ENCODE measurements at places on chromosomes 11 and 22.

DNA sequence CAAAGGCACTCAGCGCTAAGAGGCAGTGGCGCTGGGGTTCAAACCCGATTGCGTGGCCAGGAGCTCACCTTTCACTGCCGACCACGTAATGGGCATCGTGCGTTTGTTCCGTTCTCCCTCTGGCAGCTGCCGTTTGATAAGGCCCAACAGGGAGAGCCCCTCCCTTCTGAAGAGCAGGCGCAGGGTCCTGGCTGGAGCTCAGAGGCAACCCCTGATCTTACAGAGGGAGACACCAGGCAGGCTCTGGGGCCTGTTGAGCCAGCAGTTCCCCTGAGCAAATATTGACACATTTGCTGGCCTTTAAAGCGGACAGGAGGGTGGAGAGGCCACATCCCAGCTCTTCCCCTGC lies 11.7 kb upstream of the C1QTNF6 start:
- no peak for DNase-seq

- DNase-seq: no peak
Observed at GRCh38 chr11:35035894-35036408, 103.0 kb upstream of the CD44 start.

DNA sequence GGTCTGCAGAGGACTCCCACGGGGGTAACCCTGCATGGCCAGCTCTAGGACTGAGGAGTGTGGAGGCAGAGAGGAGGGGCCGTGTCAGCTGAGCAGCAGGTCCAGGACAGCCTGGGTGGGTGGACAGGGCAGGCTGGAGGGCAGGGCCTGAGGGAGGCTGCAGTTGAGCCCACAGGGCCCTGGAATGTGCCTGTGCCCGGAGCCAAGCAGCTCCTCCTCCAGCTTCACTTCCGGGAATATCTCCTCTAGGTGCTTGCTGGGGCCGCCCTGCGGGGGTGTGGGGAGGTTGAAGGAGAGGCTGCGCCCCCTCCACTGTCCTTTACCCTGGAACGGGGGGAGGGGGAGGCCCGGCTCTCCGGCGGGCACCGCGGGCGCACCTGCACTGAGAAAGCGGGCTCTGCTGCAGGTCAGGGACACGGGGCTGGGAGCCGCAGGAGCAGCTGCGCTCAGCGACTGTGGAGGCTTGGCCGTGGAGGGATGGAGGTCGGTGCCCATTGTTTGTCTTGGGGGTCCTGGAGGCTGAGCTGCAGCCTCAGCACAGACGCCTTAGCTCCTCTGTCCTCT lies 1293.2 kb downstream of the BRD1 start:
- no peak for DNase-seq

- DNase-seq: no peak
Observed at GRCh38 chr11:35223371-35223796, 84.4 kb downstream of the CD44 start.

DNA sequence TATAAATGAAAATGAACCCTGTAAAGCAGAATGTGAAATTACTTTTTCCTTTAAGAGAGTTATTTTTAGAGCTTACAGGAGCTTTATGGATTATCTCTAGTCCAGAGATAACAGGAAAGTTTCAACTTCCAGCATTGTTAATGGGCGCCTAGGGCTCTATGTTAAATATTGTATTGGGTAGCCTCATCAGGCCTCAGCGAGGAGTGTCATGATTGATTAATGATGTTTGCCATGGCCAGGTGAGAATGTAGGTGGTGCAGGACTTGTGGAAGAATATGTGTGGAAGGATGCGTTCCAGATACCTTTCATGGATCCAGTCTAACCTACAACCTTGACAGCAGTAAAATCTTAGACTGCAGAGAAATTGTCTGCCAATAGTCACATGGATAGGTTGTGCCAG lies 50.6 kb downstream of the ME3 start:
- no peak for DNase-seq

GRCh38 chr11:97072420-97072819 lies 682.6 kb downstream of the JRKL start:
- DNase-seq: no peak

GRCh38 chr11:2169005-2169378 lies 2.6 kb downstream of the TH start:
- no peak for DNase-seq

GRCh38 chr11:61109671-61110070 lies 7.4 kb downstream of the CD5 start:
- no peak for DNase-seq

- DNase-seq: no peak
Observed at GRCh38 chr11:3232956-3233355, 739 bp upstream of the MRGPRE start.

- peak; percentile 82 for DNase-seq
Observed at GRCh38 chr22:50209893-50210292, 9.1 kb downstream of the SELENOO start.

GRCh38 chr22:37416389-37416788 lies 10.9 kb downstream of the ELFN2 start:
- DNase-seq: no peak

- DNase-seq: no peak
Observed at GRCh38 chr11:115166820-115167219, 337.4 kb downstream of the CADM1 start.

DNA sequence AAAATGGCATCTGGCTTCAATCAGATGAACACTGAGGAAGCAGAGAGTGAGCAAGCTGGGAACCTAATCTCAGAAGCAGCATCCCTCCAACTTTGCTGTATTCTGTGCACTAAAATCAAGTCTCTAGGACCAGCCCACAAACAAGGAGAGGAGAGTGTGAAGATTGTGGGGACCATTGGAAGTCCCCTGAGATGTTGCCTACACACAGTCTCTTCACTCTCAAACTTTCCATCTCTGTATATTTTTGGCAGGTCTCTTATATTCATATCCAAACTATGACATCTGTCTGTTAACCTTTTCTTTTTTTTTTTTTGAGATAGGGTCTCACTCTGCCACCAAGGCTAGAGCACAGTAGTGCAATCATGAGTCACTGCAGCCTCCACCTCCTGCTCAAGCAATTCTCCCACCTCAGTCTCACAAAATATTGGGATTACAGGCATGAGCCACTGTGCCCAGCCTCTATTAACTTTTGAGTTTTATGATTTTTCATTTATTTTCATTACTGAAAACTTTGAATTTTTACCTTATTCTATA lies 1096.4 kb downstream of the TBC1D22A start:
- DNase-seq: no peak

DNA sequence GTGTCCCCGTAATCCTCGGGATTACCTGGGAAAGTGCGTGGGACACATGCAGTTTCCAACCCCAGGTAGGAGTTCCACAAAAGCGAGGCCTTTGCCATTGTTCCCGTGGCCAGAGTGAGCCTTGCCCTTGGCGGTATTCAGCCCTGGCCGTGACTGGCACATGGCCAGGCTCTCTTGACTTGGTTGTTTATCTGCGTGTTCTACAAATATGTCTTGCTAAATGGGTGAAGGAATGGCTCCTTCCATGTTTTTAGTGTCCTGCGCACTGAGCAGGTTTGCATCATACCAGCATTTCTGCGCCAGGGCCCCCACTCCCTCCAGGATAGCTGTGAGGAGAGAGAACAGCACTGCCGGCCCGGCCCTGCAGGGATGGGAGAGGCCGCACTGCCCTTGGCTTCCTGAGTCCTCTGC lies 20.0 kb downstream of the POLR3H start:
- no peak for DNase-seq

DNA sequence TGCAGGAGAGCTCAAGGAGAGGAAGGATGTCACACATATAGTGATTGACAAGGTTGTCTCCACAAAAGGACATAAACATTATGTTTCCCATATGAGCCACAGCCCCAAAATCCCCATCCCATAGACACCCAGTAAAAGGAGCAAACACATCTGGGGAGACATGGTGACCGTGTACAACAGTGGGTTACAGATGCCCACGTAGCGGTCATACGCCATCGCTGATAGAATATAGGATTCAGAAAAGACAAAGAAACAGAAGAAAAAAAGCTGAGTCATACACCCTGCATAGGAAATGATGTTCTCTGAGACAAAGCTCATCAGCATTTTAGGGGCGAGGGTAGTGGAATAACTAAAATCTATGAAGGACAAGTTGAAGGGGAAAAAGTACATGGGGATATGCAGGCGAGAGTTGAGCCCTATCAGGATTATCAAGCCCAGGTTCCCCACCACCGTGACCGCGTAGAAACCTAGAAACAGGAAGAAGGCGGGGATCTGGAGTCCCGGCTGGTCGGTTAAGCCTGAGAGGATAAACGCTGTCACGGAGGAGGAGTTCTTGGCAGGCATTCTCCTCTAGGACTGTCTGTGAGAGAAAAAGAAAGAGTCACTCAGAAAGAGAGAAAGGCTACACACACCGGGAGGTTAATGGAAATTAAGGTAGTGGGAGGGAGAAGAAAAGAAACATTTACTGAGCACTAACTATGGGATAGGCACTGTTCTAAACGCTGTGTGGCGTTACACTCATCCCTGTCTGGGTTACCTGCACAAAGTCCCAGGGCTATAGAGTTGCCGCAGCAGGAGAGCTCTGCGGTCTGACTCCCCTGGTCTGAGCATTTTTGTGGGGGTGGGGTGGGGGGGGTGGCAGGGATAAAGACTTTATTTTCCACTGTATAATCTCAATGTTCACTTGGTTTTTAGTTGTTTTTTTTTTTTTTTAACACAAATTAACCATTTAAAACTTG lies 36.1 kb upstream of the OR8B8 start:
- no peak for DNase-seq

GRCh38 chr11:47994417-47994816 lies 14.1 kb downstream of the PTPRJ start:
- DNase-seq: no peak

- no peak for DNase-seq
Observed at GRCh38 chr11:64295760-64296159, 4.4 kb upstream of the CATSPERZ start.

DNA sequence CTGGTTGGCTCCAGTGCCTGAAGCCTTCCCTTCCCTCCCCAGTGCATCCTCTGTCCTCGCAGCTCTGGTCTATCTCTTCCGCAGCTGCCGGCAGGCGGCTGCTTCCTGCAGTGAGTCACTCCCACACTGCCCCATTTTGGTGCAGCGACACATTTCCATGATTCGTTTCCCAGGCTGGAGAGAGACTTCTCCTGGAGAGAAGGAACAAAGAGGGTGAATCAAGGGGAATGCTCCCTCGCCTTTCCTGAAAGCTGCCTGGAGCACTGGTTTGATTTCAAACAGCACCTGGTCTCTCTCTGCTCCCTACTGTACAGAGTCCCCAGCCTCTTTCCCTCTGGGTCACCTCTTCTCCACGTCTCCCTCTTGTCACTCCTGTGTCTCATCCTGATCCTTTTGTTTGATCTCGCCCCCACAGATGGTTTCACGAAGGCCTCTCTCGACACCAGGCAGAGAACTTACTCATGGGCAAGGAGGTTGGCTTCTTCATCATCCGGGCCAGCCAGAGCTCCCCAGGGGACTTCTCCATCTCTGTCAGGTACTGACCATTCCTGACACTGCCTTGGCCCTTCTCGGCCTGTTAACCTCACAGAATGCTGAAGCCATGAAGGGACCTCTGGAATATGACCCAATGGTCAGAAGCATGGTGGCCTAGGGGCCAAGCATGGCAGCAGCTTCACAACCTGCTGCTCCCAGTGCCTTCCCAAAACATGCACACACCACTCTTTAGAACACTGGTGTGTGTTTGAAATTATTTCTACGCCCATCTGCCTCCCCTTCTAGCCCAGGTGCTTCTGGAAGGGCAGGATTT lies at the start of gene TMA7B:
TSS of gene TMA7B (plus strand) at position 758 of the 808 bp plus-strand sequence. CDS start 3,978 bp downstream, outside the sequence.
- DNase-seq: peak; percentile 73

- DNase-seq: no peak
Observed at GRCh38 chr11:125241104-125241503, 76.6 kb downstream of the PKNOX2 start.

DNA sequence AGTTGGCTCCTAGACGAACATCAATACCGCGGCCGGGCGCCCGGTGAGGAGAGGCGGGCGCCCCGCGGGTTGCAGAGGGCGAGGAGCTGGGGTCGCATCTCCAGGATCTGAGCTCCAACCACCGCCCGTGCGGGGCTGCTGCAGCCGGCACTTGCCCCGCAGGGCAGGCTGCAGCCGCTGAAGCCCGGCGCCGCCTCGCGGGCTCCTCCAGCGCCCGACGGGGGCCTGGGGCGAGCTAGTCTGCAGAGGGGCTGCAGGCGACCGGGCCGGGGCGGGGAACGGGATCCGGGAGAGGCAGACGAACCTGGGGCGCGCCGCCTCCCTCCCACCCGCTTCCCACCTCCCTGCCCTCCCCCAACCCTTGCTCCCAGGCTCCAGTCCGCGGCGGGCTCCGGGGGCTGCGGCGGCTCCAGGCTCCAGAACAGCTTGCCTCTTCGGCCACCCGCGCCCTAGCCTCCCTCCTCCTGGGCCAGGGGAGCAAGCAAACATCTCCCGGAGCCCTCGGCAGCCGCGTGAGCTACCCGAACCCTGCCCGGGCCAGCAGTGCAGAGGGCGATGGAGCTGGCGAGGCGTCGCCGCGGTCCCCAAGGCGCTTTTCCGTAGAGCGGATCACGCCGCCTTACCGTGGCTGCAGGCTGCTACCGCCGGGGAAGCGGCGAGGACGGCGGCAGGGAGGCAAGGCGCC lies 802 bp downstream of the TENM4 start:
- no peak for DNase-seq

All from CD4-positive, alpha-beta T cell treated with Interleukin-6 for 4 hours (primary cell).